ENCODE measurements at places on chromosomes 11 and 22.

GRCh38 chr11:101848262-101848661 is 66.5 kb upstream of the CEP126 start:
- peak; percentile 37 for DNase-seq

GRCh38 chr22:38051900-38052862 is 5.0 kb upstream of the PICK1 start:
- DNase-seq: peak; percentile 80

DNA sequence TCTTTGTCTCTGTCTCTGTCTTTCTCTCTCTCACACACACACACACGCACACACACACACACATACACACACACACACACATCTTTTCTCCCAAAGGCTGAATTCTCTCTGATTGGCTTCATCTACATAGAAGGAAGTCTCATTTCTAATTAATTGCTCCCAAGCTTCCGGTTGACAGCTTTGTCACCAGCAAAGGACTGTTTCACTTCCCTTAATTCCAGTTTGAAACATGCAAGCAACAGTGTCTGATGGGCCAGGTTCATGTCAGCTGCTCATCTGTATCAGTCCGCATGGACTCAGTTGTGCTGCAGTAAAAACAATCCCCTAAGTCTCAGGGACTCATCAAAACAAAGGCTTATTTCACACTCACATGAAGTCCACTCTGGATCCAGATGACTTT is 16.2 kb upstream of the PVALB start:
- DNase-seq: no peak

GRCh38 chr11:33089776-33090175 is 50.4 kb downstream of the TCP11L1 start:
- DNase-seq: no peak

DNA sequence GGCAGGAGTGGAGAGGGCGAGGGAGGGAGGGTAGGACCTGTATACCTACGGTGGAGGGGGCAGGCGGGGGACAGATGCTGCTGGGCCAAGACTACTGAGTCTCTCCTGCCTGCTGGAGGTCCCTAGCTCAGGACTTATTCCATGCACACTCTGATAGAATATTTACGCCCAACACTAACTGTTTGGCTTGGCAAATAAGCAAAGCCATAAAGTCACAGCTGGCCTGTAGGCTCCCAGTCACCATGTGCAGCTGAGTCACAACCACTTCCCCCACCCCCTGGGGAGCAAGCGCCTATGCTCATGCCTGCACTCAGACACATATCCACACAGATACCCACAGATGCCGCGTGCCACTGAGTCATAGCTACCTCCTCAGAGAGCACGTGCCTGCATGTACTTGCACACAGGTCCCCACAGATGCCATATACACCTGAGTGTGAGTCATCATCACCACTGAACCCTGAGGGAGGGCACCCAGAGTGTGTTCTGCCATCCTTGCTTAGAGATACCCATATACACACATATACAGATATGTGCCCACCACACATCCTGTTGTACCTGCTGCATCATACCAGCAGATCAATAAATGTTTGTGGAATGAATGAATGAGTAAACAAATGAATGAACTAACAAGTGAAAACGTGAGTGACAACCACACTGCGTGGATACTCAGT is 95.8 kb downstream of the SWAP70 start:
- DNase-seq: peak; percentile 100

DNA sequence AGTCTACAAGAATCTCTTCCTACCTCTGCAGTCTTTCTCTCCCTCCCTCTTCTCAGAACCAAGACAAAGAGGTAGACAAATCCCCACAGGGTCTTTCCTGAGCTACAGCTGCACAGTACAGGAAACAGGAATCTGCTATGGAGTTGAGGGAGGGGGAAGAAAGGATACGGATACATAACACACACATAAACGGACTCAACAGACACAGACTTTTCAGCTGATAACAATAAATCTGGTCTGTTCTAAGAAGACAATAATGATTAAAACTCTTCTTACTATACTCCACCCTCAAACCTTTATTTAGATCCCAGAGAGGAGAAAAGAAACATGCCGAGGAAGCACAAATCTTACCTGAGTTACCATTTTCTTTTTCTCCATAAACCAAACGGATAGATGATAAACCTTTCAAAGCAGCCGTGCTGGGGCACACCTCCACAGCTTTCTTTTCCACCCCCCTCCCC is 122.2 kb downstream of the APOL5 start:
- peak; percentile 48 for DNase-seq

GRCh38 chr11:776561-777287 is 563 bp downstream of the GATD1 start:
- DNase-seq: peak; percentile 38

GRCh38 chr22:42929838-42930155 is 72.7 kb upstream of the ARFGAP3 start:
- DNase-seq: peak; percentile 28

DNA sequence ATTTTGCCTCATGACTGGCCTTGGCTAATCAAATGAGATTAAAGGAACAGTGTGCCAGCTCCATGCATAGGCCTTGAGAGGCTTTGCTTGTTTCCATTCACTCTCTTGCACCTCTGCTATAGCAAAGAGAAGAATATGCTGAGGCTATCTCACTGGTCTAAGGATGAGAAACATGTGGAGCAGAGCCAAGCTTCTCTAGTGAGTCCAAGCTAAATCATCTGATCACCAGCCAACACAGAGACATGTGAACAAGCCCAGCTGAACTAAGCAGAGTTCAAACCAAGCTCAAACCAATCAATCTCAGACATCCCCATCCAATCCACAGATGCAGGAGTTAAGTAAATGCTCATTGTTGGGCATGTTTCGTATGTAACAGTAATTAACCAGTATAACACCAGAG is 69.4 kb upstream of the API5 start:
- no peak for DNase-seq

- peak; percentile 76 for DNase-seq
These were observed 15.8 kb upstream of the EHD1 start for GRCh38 chr11:64894070-64894811.

- peak; percentile 28 for DNase-seq
These were observed 20.3 kb downstream of the AP2A2 start for GRCh38 chr11:945986-946385.

Data from EH (cell line).